ENCODE measurements at places on chromosomes 1 and 21.

GRCh38 chr1:237043846-237044636, 2.1 kb downstream of the RYR2 start:
- DNase-seq, result no peak

- DNase-seq, result no peak
These were observed 368.5 kb downstream of the RPS6KC1 start for GRCh38 chr1:213419401-213420030.

DNA sequence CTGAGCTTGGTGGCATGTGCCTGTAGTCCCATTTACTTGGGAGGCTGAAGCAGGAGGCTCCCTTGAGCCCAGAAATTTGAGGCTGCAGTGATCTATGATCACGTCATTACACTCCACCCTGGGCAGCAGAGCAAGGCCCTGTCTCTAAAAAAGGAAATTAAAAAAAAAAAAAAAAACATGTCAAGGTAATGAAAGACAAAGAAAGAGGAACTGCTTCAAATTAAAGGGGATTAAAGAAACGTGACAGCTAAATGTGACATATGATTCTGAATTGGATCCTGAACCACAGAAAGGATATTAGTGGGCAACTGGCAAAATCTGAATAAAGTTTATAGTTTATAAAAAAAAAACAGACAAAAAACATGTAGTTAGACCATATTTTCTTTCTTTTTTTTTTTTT, 3.8 kb upstream of the C2CD4D start:
- DNase-seq, result no peak

DNA sequence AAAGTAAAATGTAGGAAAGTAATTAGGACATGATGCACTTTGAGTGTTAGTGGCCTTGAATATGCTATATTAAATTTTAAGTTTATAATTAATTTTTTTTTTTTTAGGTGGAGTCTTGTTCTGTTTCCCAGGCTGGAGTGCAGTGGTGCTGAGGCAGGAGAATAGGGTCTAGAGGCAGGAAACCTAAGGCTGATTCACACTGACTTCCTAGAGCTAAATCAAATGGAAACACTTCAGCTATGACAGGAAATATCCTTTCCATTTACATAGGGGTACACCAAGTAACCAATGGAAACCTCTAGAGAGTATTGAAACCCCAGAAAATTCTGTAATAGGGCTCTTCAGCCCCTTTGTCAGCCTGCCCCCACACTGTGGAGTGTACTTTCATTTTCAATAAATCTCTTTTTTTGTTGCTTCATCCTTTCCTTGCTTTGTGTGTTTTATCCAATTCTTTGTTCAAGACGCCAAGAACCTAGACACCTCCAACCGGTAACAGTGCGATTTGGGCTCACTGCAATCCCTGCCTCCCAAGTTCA, 17.9 kb upstream of the THRAP3 start:
- DNase-seq, result no peak

GRCh38 chr1:23403038-23403336, 21.6 kb downstream of the TCEA3 start:
- no peak for DNase-seq

- no peak for DNase-seq
These were observed 63.9 kb upstream of the AK4 start for GRCh38 chr1:65084066-65084465.

- DNase-seq, result no peak
These were observed 69.6 kb downstream of the OSBPL9 start for GRCh38 chr1:51686450-51686849.

GRCh38 chr1:50705041-50705440, 255.0 kb downstream of the FAF1 start:
- no peak for DNase-seq

DNA sequence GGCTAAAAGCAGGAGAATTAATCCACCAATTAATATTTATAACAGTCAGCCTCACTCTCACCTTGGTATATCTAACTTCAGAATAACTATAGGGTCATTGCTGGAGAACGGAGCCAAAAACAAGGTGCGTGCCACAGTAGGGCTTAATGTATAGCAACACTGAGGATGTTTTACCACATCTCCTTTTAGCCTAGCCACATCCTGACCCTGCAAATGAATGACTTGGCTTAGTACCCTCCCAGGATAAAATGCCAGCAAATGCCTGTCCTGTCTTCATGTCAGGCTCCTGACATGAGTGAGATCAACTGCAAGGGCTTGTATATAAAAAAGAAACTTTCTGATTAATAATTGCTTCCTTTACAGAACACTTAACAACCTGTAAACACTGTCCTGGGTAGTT, 2.7 kb upstream of the CDC42BPA start:
- DNase-seq, result no peak

DNA sequence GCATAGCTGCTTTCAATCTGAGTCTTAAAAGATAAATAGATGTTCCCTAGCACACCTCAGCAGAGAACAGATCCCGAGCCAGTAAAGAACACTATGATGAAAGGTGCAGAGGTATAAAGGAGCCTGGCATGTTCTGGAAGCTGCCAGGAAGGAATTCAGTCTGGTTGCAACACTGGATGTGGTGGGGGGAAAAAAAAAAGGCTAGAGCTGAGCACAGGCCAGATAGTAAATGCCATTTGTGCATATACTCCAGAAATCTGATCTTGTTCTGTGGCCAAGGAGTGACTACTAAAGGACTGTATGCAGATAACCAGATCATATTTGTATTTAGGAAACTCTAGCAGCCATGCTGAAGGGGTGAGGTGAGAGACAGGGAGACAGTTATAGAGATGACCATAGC, 240.3 kb downstream of the VAV3 start:
- no peak for DNase-seq

DNA sequence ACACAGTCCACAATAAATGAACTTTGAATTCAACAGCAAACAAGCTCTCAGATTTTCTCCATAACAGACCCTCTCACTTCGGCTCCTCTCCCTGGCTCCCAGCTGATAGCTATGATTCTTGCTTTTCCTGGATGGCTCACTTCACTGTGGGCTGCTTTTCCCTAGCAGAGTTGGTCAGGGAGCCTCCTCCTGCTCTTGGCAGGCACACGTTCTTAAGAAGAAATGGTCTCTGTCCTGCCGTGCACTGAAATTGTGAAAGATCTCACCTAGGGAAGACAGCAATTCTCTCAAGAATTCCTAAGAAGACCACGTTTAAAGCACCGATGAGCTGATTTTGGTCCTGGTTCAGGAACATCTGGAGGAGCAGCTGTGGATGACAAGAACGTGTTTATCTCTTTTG, 148.5 kb upstream of the KCNK2 start:
- DNase-seq, result no peak

- DNase-seq, result peak; percentile 20
These were observed 724 bp upstream of the ANKRD35 start for GRCh38 chr1:145886390-145886789.

GRCh38 chr21:28311411-28312190, 681.1 kb downstream of the LTN1 start:
- no peak for DNase-seq

DNA sequence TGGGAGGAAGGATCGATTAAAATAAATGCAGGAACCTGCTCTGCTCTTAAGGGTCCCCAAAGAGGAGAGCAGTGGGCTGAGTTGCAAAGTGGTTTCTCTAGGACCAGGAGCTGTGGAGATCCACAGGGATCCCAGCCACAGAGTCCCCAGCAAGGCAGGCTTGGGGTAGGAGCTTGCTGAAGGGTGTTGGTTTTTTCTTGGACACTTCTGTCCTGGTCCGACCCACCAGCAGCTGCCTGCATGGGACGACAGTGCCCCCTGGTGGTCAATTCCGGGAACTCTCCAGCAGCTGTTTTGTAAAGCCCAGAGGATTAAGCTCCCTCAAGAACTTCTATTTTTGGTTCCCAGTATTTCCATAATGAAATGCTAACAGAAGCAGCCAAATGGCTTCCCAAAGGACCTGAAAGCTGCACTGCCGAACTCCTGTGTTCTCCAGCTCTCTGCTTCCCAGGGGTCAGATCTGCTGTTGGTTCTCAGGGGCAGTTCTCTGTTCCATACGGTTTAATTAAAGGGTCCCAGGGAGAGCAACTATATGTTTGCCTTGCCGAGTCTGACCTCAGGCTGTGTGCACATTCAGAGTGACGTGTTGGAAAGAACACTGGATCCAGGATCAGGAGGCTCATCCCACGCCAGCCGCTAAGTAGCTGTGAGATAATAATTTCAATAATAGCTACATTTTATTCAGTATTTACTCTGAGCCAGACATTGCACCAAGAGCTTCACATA, 23.2 kb downstream of the NENF start:
- no peak for DNase-seq

GRCh38 chr1:223219318-223219635, 76.2 kb upstream of the TLR5 start:
- no peak for DNase-seq

- DNase-seq, result peak; percentile 92
These were observed 7.5 kb upstream of the PARK7 start for GRCh38 chr1:7953850-7954609.

DNA sequence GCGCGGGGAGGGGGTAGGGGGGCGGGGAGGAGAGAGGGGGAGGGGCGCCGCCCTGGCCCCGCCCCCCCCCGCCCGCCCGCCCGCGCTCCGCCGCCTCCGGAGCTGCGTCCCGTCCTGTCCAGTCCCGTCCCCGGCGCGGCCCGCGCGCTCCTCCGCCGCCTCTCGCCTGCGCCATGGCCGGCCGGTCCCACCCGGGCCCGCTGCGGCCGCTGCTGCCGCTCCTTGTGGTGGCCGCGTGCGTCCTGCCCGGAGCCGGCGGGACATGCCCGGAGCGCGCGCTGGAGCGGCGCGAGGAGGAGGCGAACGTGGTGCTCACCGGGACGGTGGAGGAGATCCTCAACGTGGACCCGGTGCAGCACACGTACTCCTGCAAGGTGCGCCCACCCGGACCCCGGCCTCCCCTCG, at the start of gene AGRN:
TSS of gene AGRN (plus strand) at position 121 of the 405 bp plus-strand sequence. CDS start at position 174, 53 bp downstream.
- DNase-seq, result peak; percentile 60

GRCh38 chr1:152878042-152878441, at the start of gene SMCP:
SMCP (plus strand) TSS chr1:152878322; CDS start chr1:152884423, 6,101 bp downstream.
- DNase-seq, result no peak

- no peak for DNase-seq
These were observed 4.6 kb upstream of the SLC6A9 start for GRCh38 chr1:44035726-44036408.

DNA sequence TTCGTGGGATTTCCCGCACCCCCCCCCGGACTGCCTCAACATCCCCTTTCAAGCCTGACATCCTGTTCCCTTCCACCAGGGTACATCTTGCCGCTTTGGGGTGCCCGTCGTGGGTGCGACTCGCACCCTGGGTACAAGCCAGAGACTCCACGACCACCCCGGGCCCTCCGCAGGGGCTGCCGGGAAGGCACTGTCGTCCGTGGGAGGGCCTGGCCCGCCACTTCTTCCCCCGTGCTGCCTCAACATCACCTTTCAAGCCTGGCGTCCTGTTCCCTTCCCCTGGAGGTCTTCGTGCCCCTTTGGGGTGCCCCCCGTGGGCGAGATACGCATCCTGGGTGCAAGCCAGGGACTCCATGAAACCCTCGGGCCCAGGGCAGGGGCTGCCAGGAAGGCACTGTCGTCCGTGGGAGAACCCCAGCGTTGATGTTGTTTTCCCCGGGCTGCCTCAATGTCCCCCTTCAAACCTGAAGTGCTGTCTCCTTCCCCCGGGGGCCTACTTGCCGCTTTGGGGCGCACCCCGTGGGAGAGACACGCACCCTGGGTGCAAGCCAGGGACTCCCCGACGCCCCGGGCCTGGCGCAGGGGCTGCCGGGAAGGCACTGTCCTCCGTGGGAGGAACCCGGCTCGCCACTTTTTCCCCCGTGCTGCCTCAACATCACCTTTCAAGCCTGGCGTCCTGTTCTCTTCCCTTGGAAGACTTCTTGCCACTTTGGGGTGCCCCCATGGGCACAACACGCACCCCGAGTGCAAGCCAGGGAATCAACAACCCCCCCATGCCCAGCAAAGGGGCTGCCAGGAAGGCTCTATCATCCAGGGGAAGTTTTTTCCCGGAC, 138.6 kb downstream of the LIPI start:
- DNase-seq, result no peak

- no peak for DNase-seq
These were observed 65.0 kb downstream of the WDR64 start for GRCh38 chr1:241716915-241717656.

GRCh38 chr1:180033390-180033789, 78.8 kb downstream of the CEP350 start:
- DNase-seq, result no peak

DNA sequence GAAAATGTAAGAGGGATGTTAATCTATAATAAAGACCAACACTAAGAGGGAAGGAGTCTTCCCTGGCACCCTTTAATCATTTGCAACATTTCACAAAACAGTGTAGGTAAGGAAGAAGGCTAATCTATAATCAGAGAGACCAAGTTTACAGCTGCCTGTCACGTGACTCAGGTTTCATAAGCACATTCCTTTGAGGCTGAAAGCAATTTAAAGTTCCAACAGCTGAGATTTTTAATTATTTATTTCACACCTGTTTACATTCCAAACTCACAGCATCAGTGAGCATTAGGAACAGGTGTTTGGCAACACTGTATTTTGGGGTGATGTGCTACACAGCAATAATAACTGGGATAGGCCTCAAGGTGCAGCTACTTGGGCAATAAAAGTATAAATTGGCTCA, 75.7 kb upstream of the PGBD5 start:
- no peak for DNase-seq

DNA sequence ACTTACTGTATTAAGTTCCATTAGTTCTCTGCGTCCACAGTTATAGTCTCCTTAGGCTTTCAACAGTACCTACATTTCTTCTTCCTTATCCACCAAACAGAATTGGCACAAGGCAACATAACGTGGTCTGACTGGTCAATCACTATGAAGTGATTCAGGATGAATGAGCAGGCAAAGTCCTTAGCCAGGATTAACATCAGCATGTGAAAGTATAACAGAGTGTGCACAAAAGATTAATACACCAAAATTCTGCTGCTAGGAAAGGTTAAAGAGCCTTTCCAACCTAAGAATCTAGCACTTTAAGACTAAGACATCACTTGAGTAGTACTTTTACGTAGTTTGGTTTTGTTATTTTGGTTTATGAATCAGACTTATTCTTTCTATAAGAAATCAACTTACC, 15.8 kb downstream of the DEPDC1 start:
- no peak for DNase-seq

GRCh38 chr1:229381234-229381633, 38.4 kb upstream of the CCSAP start:
- no peak for DNase-seq

- no peak for DNase-seq
These were observed 17.7 kb upstream of the TRNAU1AP start for GRCh38 chr1:28535180-28535579.

DNA sequence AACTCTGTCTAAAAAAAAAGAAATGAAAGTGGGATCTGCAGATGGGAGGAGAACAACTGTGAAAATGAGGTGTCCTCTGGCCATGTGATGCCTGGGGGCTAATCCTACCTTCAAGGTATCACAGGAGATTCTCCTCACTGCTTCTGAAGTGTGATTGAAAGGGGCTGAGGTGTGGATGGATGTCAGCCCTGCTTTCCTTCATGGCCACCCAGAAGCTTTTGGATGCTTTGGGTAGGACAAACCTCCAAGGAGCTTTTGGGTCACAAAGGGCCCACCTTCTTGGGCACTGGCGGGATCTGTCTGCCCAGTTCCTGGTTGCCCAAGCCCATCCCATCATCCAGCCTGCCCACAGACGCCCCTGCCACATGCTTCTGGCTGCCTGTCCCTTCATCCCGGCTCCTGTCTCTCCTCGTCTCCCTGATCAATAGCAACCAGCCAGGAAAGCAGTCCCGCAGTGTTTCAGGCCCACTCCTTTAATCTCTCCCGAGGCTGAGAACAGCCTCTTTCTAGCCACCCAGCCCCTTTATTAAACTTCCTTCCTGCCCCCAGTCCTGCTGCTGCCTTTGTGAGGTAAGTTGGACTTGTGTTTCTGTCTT, 87.2 kb downstream of the MAN1C1 start:
- no peak for DNase-seq

All from right kidney (tissue), 9 donors.